HFFc6 (cell line): ENCODE measurements at places on chromosomes 3 and 15. TPM values are rescaled to one million over a fixed set of nuclear protein-coding genes. Genes with fewer than 3 reads are reported as not detected.

- H3K27me3 ChIP-seq: no peaks in the 10 kb centered on the region
- no peaks in the 10 kb centered on the region for H3K36me3 ChIP-seq
- no peak overlapping the region for H3K4me3 ChIP-seq
- H3K4me1 ChIP-seq: no peaks in the 10 kb centered on the region
- H3K27ac ChIP-seq: no peak overlapping the region
Measured at GRCh38 chr3:154615471-154615870, 185.5 kb upstream of the GPR149 start.

DNA sequence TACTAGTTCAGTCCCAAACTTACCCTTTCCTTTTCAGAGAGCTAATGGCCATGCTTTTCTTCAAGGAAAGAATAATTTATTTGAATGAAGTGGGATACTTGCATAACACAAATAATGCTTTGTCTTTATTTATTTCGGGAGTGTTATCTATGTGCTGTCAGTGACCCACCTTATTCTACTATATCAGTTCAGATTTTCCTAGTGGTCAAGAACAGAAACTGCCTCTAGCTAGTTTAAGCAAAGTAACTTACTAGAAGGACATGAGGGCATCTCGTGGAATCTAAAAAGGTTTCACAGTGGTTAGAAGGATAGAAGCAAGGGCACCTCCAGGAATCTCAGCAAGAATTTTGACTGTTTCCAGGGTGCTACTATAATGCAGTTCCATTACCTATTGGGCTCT is 3.8 kb upstream of the TIMMDC1 start:
- no peak overlapping the region for H3K27ac ChIP-seq
- no peaks in the 10 kb centered on the region for H3K27me3 ChIP-seq
- H3K36me3 ChIP-seq: peaks cover 19% of the 10 kb centered on the region
- peaks cover 14% of the 10 kb centered on the region for H3K4me1 ChIP-seq
- H3K4me3 ChIP-seq: no peak overlapping the region

DNA sequence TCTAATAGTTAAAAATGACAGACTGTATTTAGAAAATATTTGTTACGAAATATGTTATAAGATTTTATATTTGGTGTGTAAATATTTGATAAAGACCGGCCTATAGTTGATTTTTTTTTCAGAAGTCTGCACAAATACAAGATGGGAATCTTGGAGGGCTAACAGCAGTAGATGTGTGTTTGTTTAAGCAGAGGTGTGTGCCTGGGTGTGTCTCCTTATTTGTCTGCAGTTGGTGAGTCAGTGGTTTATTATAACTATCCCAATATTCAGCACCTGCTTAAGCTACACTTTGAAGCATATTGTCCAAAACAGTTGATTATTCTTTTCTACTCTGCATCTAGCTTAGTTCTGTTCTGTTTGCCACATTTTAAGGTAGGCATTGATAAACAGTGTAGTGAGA is 12.4 kb downstream of the GLCE start:
- H3K27me3 ChIP-seq: no peaks in the 10 kb centered on the region
- H3K4me3 ChIP-seq: no peak overlapping the region
- peaks cover 7% of the 10 kb centered on the region; the same call in 1 of the 2 replicates for H3K4me1 ChIP-seq
- H3K36me3 ChIP-seq: no peaks in the 10 kb centered on the region

- H3K4me1 ChIP-seq: no peaks in the 10 kb centered on the region
- no peak overlapping the region for H3K27ac ChIP-seq
- H3K36me3 ChIP-seq: no peaks in the 10 kb centered on the region; the same call in 1 of the 2 replicates
- no peak overlapping the region for H3K4me3 ChIP-seq
- no peak for DNase-seq
Measured at GRCh38 chr3:40766396-40766795, 241.6 kb downstream of the ZNF621 start.

DNA sequence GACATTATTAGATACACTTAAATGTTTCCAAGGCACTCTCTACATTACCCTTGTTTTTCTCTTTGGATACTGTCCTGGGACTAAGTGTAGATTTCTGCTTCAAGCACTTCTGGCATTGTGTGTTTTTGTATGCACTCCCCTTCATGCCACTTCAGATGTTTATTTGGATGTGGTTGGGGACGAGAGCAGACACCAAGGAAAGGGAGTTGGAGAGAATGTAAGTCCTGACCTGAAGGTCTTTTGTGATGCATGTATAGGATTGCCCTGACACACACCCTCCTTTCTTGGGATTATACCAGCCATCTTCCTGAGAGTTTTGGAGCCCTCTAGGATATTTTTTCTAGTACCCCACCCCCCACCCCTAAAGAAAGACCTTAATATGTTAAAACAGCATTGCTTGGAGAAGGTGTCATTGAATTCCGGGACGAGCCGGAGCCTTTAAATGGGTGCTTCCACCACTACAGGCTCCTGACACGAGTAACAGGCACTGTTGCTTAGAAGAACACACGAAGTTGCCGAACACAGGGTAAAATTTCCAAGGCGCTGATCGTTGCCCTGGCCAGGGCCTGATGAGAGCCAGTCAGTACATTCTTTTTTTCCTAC is 22.7 kb downstream of the PSMD6 start:
- peaks cover 22% of the 10 kb centered on the region for H3K36me3 ChIP-seq
- H3K27ac ChIP-seq: peak overlapping the region; percentile 47
- DNase-seq: no peak
- no peaks in the 10 kb centered on the region; the same call in 1 of the 2 replicates for H3K27me3 ChIP-seq

GRCh38 chr3:86537171-86537570 is 453.8 kb downstream of the VGLL3 start:
- DNase-seq: no peak
- no peaks in the 10 kb centered on the region for H3K4me1 ChIP-seq
- H3K4me3 ChIP-seq: no peak overlapping the region
- H3K36me3 ChIP-seq: no peaks in the 10 kb centered on the region
- no peak overlapping the region for H3K27ac ChIP-seq
- H3K27me3 ChIP-seq: no peaks in the 10 kb centered on the region

- H3K4me1 ChIP-seq: no peaks in the 10 kb centered on the region
- no peak overlapping the region for H3K4me3 ChIP-seq
- no peak overlapping the region for H3K27ac ChIP-seq
Measured at GRCh38 chr15:51697163-51697562, 15.9 kb downstream of the SCG3 start.

DNA sequence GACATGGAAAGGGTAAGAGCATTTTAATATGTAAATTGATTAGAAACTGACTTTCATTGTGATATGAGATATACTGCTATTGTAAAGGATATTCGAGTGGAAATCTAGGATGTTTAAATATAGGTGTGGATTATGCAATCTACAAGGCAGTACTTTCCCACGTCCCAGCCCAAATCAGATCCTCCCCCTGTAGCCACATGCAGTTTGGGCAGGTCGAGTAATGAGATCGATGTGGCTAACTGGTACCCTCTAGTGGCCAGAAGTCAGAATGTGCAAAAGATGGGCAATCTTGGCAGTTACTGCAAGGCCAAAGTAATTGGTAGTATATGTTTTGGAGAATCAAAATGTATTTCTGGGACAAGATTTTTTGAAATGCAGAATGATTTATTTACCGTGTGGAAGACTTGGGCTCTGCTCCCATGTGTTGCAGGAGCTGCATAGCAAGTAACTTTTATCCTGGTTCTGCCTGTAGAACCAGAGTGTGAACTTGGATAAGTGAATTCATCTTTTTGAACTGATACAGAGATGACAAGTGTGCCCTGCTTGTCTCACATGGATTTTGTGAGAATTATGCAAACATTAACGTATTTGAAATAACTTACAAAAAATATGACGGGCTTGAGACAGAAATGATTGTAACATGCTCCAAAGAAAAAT is 94.5 kb upstream of the ADAMTSL3 start:
- no peak overlapping the region for H3K27ac ChIP-seq
- H3K36me3 ChIP-seq: no peaks in the 10 kb centered on the region
- H3K4me3 ChIP-seq: no peak overlapping the region
- H3K27me3 ChIP-seq: peaks cover 3% of the 10 kb centered on the region; the same call in 1 of the 2 replicates
- H3K4me1 ChIP-seq: no peaks in the 10 kb centered on the region

GRCh38 chr3:182608832-182609231 is 184.5 kb upstream of the ATP11B start:
- no peak for DNase-seq
- H3K36me3 ChIP-seq: peaks cover 5% of the 10 kb centered on the region; the same call in 1 of the 2 replicates
- H3K27me3 ChIP-seq: no peaks in the 10 kb centered on the region; the same call in none of the 2 replicates
- H3K4me1 ChIP-seq: no peaks in the 10 kb centered on the region

GRCh38 chr3:60085649-60086048 is 1035.8 kb upstream of the CFAP20DC start:
- H3K4me3 ChIP-seq: no peak overlapping the region
- H3K27me3 ChIP-seq: no peaks in the 10 kb centered on the region
- H3K4me1 ChIP-seq: no peaks in the 10 kb centered on the region

- H3K27ac ChIP-seq: peak overlapping the region; percentile 81
- peaks cover 45% of the 10 kb centered on the region for H3K36me3 ChIP-seq
- DNase-seq: peak; percentile 73
- H3K27me3 ChIP-seq: no peaks in the 10 kb centered on the region; the same call in 1 of the 2 replicates
- H3K4me1 ChIP-seq: peaks cover 64% of the 10 kb centered on the region
Measured at GRCh38 chr3:188230962-188231361, 77.0 kb downstream of the LPP start.

DNA sequence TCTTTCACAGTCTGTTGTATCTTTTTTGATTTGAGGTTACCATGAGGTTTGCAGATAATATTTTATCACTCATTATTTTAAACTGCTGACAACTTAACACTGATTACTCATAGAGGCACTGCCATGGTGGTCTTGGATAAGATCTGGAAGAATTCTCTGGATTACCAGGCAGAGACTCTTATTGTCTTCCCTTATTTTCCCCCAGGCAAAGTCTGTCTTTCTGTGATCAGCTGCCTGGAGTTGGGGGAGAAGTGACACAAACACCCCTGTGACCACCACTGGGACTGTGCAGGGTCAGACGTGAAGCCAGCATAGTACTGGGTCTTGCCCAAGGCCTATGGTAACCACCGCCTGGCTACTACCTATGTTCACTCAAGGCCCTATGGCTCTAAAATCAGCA is 4.7 kb downstream of the PATL2 start:
- H3K27ac ChIP-seq: no peak overlapping the region
- DNase-seq: no peak
- H3K4me3 ChIP-seq: no peak overlapping the region
- H3K36me3 ChIP-seq: no peaks in the 10 kb centered on the region; the same call in 1 of the 2 replicates
- H3K4me1 ChIP-seq: peaks cover 8% of the 10 kb centered on the region

- no peaks in the 10 kb centered on the region for H3K27me3 ChIP-seq
- DNase-seq: no peak
- peaks cover 8% of the 10 kb centered on the region; the same call in 1 of the 2 replicates for H3K36me3 ChIP-seq
- H3K4me1 ChIP-seq: peaks cover 46% of the 10 kb centered on the region
Measured at GRCh38 chr3:20682573-20682972, 496.6 kb upstream of the SGO1 start.

GRCh38 chr3:159062734-159063410 is 261.0 kb downstream of the MFSD1 start:
- no peaks in the 10 kb centered on the region for H3K4me1 ChIP-seq
- peaks cover 4% of the 10 kb centered on the region; the same call in 1 of the 2 replicates for H3K27me3 ChIP-seq
- no peak overlapping the region for H3K27ac ChIP-seq
- no peak overlapping the region for H3K4me3 ChIP-seq
- DNase-seq: no peak

GRCh38 chr15:46344115-46344724 is 709.4 kb downstream of the SQOR start:
- no peaks in the 10 kb centered on the region for H3K4me1 ChIP-seq
- H3K36me3 ChIP-seq: no peaks in the 10 kb centered on the region
- no peak overlapping the region for H3K27ac ChIP-seq
- no peak overlapping the region for H3K4me3 ChIP-seq
- no peak for DNase-seq

DNA sequence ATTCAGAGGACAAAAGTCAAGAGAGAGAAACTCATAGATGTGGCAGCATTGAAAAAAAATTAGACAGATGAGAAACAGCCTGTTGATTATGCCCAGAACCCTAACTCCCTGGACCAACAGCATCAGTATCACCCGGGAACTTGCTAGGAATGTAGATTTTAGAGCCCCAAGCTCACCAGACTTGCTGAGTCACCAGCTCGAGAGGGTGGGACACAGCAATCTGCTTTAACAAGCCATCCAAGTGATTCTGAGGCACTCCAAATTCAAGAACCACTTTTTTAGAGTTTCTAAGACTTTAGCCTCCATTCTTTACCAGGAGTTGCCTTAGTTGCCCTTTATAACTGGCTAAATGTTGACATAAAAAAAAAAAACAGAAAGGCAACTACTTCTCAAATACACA is 70.9 kb downstream of the CGGBP1 start:
- no peak for DNase-seq
- no peak overlapping the region for H3K4me3 ChIP-seq
- no peak overlapping the region for H3K27ac ChIP-seq
- H3K4me1 ChIP-seq: no peaks in the 10 kb centered on the region; the same call in 1 of the 2 replicates

DNA sequence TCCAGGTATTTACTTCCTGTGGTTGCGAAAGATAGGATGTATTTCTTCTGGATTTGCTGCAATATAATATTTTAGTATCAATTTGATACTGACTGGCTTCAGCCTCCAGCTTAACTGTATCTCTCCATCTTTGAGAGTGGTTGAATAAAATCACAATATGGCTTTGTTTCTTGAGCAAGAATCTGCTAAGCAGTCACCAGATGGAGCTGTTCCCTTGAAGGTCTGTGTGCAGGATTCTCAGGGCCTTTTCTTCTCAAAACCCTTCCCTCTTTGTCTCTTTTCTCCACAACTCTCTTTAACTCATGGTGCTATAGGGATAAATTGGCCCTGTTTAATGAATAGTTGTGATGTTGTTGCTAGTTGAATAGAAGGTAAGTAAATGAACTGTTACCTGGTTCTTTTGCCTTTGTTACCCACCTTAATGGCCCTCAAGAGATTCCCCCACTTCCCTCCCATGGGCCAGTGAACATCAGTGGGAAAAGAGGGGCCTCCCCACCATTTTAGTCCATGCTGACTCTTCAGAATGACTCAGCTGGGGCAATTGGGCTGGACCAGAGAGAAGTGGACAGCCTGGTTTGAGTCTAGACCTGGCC is 34.8 kb upstream of the RAB6B start:
- no peaks in the 10 kb centered on the region for H3K36me3 ChIP-seq
- peaks cover 12% of the 10 kb centered on the region for H3K27me3 ChIP-seq
- peak; percentile 62 for DNase-seq
- H3K27ac ChIP-seq: no peak overlapping the region
- H3K4me3 ChIP-seq: no peak overlapping the region
- peaks cover 11% of the 10 kb centered on the region; the same call in 1 of the 2 replicates for H3K4me1 ChIP-seq

GRCh38 chr3:137163958-137164357 is 206.2 kb downstream of the IL20RB start:
- H3K27ac ChIP-seq: no peak overlapping the region
- no peaks in the 10 kb centered on the region for H3K36me3 ChIP-seq
- no peaks in the 10 kb centered on the region for H3K4me1 ChIP-seq
- H3K4me3 ChIP-seq: no peak overlapping the region

- no peak for DNase-seq
- H3K27ac ChIP-seq: no peak overlapping the region
- peaks cover 40% of the 10 kb centered on the region for H3K4me1 ChIP-seq
- no peaks in the 10 kb centered on the region for H3K27me3 ChIP-seq
Measured at GRCh38 chr3:143160437-143160836, 40.9 kb downstream of the CHST2 start.

Gene PAQR5
- total RNA-seq: 1.0 to 1.3 TPM (median 1.0 TPM) in 3 replicates

Gene CFAP20DC
- total RNA-seq: 0.99 and 1.2 TPM in 2 replicates

Gene NEK4
- total RNA-seq: 19.7 to 21.7 TPM (median 20.5 TPM) in 3 replicates

Gene INKA1
- 3.2 to 4.4 TPM (median 3.2 TPM) in 3 replicates for total RNA-seq

Gene PLSCR4
- 9.0 to 10.7 TPM (median 9.5 TPM) in 3 replicates for total RNA-seq

Gene ARL6
- 7.5 to 11.2 TPM (median 8.1 TPM) in 3 replicates for total RNA-seq

Gene GRK7
- not detected in 3 replicates for total RNA-seq

Gene NME9
- total RNA-seq: not detected in 2 replicates

Gene ACSBG1
- total RNA-seq: not detected in 3 replicates

Gene OIP5
- total RNA-seq: 3.1 to 9.2 TPM (median 7.1 TPM) in 3 replicates
